A549 (cell line): ENCODE measurements at places on chromosomes 2 and 18. TPM values are rescaled to one million over a fixed set of nuclear protein-coding genes. Genes with fewer than 3 reads are reported as not detected.

- no peak for DNase-seq
These were observed 56.1 kb upstream of the DLGAP1 start for GRCh38 chr18:4511166-4511565.

GRCh38 chr2:159298967-159299366 lies 12.5 kb upstream of the WDSUB1 start:
- no peak for DNase-seq

GRCh38 chr2:190582736-190583506 lies 48.4 kb upstream of the NEMP2 start:
- DNase-seq = no peak

KIAA1328 gene
- 1.5 to 2.1 TPM (median 1.7 TPM) in 3 replicates for polyA plus RNA-seq

SERPINB10 gene
- polyA plus RNA-seq = not detected in 3 replicates
